ENCODE measurements at places on chromosomes 12 and 14. TPM values are rescaled to one million over a fixed set of nuclear protein-coding genes. Genes with fewer than 3 reads are reported as not detected.

DNA sequence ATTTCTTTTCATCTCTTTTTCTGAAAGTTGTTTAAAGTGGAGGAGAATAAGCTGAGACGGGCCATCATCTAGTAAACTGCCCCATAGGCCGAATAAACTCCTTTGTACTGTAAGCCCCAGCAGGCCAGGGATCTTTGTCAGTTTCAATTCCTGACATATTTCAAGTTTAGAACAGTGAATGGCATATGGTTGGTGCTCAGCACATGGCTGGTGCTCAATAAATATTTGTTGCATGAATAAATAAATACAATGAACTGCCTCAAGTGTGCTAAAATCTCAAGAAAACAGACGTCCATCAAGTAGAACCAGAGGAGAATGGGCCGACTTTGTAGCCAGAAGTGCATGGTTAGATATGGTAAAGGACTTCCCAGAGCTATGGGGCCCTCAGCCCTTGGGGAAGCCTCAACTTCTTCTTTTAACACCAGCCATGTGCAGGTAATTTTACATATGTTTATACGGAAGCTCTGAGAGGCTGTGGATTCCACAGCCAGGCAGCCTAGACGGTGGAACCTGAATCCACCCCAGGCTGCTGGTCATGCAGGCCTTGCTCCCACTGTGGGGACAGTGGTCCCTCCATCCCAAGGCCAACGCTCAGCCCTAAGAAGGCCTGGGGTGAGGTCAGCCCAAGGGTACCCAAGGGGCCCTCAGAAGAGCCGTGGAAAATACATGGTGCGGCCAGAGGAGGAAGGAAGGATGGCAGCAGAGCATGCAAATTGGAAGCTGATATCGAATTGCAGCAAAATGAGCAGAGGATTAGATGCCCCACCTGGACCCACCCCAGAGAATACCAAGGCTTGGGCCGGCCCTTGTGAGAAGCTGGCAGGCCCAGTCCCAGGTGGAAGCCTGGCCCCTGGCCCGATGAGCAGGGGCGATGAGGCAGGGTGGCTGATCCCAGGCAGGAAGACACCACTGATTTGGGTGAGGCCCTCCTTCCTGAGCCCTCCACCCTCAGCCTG, 8.7 kb upstream of the AQP2 start:
- DNase-seq, result no peak

NR4A1 gene
- 37.9 TPM for total RNA-seq

DNA sequence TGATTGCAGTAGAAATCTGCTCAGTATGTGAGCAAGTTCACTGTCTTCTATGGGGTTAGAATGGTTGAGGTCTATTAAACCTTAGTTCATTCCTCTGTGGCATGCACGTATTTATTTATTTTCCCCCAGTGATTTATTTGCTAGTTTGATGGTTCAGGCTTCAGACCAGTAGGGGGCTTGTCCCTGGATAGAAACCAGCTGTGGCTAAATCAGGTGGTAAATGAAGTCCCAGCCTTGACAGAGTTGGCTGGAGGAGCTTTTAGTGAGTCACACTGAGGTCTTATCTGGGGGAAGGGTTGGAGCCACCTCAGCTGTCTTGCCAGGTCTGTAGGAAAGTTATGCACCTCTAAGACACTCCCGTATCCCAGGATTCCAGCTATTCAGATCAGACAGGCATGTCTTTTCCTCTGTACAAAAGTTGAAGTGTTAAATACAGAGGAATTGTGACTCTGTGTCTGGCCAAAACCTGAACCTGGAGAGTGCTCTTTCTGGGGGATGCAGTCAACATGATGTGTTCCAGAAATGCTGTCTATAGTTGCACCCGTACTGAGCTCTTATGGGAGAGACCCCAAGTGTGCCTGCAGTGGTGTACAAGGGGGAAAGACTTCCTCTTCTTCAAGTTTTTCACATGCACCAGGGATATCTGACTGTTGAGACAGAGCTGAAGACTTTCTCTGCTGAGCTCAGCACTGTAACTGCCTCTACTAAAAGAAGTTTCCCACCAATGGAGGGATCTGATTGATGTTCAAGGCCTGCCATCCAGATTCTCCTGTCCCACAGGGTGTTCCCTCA, 1322.1 kb downstream of the TMEM121 start:
- DNase-seq, result peak; percentile 28

GRCh38 chr12:60240891-60241290, 645.1 kb downstream of the SLC16A7 start:
- no peak for DNase-seq

GRCh38 chr12:122421187-122421820, 1.2 kb downstream of the CLIP1 start:
- peak; percentile 53 for DNase-seq

GRCh38 chr12:80766897-80767296, 50.2 kb downstream of the MYF5 start:
- no peak for DNase-seq

DNA sequence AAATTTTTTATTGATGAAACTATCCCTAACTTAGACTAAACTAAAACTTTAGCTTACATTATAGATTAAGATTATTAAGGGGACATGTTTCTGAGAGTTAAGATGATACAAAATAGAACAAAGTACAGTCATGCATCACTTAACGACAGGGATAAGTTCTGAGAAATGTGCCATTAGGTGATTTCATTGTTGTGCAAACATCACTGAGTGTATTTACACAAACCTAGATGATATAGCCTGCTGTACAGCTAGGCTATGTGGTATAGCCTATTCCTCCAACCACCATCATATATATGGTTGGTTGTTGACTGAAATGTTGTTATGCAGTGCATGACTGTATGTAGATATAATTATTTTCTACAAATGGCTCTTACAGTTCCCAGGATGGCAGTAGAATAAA, 46.5 kb downstream of the ATP6V1D start:
- DNase-seq, result no peak

All from Caco-2 (cell line).